ENCODE measurements at places on chromosomes 12 and 14. TPM values are rescaled to one million over a fixed set of nuclear protein-coding genes. Genes with fewer than 3 reads are reported as not detected.

GRCh38 chr12:71871116-71871515, 31.6 kb downstream of the TBC1D15 start:
- H3K36me3 ChIP-seq, result peaks cover 18% of the 10 kb centered on the region
- DNase-seq, result no peak
- H3K27me3 ChIP-seq, result no peaks in the 10 kb centered on the region
- H3K27ac ChIP-seq, result no peak overlapping the region

GRCh38 chr12:124207617-124208016, 87.3 kb upstream of the RFLNA start:
- no peak overlapping the region for H3K27ac ChIP-seq
- DNase-seq, result no peak
- no peaks in the 10 kb centered on the region for H3K27me3 ChIP-seq
- no peak overlapping the region for H3K4me3 ChIP-seq

Gene CCDC184
- polyA plus RNA-seq, result 3.3 TPM

DNA sequence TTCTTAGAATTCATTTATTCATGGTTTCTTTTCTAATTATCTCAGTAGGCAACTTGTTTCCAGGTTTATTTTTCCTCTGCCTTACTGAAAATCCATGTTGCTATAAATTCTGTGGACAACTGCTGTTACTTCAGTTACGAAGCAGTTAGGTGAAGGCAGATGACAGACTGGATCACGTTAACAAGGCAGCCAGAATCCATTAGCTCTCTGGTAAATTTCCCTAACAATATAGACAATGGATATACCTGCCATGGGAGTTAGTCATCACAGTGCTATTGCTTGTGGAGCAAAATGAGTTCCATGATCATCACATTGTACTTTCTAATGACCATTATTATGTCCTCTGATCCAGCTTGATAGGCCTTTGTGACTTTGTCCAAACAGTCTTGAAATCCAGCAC, 291.5 kb downstream of the NELL2 start:
- H3K27ac ChIP-seq, result no peak overlapping the region
- H3K4me3 ChIP-seq, result no peak overlapping the region
- no peaks in the 10 kb centered on the region for H3K4me1 ChIP-seq

GRCh38 chr14:71430678-71431376, 501.4 kb upstream of the RGS6 start:
- DNase-seq, result no peak
- no peak overlapping the region for H3K4me3 ChIP-seq
- H3K36me3 ChIP-seq, result no peaks in the 10 kb centered on the region
- no peak overlapping the region for H3K27ac ChIP-seq

Gene FOXN4
- polyA plus RNA-seq, result 0.10 TPM

Gene AHNAK2
- 3.3 TPM for polyA plus RNA-seq

DNA sequence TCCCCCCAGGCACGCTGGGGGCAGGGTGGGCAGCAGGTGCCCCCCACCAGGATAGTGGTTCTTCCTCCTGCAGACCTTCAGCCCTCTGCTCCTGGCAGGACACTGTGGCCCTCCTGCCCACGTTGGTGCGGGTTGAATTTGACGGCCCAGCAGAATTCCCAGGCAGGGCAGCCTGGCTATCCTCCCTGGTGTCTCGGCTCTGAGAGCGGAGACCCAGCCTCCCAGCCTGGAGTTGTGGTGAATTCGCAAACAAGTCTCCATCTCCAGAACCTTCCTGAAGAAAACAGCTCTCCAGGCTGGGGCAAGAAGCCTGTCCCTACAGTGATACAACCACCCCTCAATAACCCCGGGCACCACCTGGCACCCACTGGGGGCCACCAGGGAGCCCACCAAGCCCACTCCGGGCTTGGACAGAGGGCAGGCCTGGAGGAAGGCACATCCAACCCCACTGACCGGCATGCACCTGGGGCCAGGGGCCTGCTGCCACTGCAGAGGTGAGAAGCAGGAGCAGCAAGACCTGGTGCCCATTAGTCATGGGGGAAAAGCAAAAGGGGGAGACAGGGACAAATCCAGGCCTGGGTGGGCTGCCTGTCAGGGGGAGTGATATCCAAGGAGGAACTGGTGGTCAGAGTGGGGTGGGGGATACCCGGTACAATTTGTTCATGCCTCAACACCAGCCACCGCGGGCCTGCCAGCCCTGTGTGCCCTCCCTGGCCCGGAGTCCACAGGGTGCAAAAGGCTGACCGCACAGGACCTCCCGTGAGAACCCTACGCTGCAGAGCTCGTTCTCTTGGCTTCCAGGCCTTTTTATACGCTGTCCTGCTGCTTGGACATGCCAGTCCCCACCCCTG, 3.6 kb downstream of the ANKRD9 start:
- no peak overlapping the region for H3K4me3 ChIP-seq
- peaks cover 16% of the 10 kb centered on the region for H3K36me3 ChIP-seq
- no peak for DNase-seq
- no peaks in the 10 kb centered on the region for H3K27me3 ChIP-seq
- H3K4me1 ChIP-seq, result peaks cover 23% of the 10 kb centered on the region
- H3K27ac ChIP-seq, result no peak overlapping the region

DNA sequence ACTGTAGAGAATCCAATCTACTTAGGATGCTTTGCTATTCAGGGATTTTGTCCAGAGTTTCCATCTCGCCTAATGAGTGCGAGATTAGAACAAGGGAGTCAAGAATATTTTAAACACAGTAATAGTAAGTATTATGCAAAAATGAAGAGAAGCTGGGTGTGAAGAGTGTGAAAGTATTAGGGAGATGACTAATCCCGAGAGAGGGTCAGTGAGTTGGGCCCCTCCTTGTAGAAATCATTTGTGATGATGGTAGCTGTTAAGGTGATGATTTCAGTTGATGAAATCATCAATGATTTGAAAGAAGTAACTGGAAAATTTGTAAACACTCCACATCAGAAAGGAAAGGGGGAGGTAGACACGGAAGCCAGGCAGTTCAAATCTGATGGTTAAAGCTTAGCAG, 478.9 kb upstream of the MGAT4C start:
- H3K4me3 ChIP-seq, result no peak overlapping the region
- no peaks in the 10 kb centered on the region for H3K4me1 ChIP-seq
- H3K27ac ChIP-seq, result no peak overlapping the region
- H3K36me3 ChIP-seq, result no peaks in the 10 kb centered on the region
- no peaks in the 10 kb centered on the region for H3K27me3 ChIP-seq
- DNase-seq, result no peak

Gene LIN7A
- polyA plus RNA-seq, result 10.1 TPM

Gene SMCO2
- polyA plus RNA-seq, result 0.25 TPM

Gene TXNRD1
- 32.7 TPM for polyA plus RNA-seq

- peaks cover 9% of the 10 kb centered on the region for H3K4me1 ChIP-seq
- H3K27ac ChIP-seq, result no peak overlapping the region
- no peak overlapping the region for H3K4me3 ChIP-seq
- no peaks in the 10 kb centered on the region for H3K27me3 ChIP-seq
Measured at GRCh38 chr12:89935850-89936249, 227.2 kb upstream of the ATP2B1 start.

DNA sequence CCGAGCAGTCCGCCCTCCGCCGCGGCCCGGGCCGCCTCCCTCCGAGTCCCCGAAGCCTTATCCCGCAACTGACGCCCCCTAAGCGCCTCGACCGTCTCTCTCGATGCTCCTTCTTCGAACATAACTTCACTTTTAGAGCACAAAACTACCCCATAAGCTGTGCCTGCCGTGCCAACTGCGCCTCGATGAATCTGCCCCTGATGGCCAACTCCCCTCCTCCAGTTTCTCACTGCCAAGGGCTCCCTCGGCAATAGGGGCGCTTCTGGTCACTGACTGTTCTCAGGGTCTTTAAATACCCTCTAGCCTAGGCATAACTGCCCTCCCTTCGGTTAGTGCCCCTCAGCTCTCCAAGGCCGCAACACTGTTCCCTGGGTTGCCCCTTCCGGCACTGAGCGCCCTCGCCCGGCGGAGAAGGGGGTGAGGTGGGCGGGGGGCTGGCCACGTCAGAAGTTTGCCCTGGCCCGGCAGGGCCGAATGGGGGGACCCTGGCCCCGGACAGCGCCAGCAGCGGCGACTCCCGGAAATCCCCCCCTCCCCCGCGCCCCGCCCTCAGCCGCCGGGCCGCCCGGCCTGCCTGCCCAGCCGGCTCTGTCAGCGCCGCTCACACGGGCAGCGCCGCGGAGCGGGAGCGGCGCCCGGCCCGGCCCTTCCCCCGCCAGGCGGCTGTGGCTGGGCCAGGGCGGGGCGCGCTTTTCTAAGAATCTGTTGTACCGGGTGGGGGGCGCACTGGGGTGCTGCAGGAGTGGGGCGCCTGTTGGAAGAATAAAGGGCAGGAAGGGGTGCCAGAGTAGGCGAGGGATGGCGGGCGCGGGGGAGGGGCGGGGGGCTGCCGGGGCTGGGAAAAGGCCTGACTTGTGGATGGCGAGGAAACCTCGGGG, 10.6 kb downstream of the RARG start:
- peak overlapping the region; percentile 97 for H3K27ac ChIP-seq
- peaks cover 55% of the 10 kb centered on the region for H3K4me1 ChIP-seq
- no peaks in the 10 kb centered on the region for H3K36me3 ChIP-seq
- no peaks in the 10 kb centered on the region for H3K27me3 ChIP-seq
- DNase-seq, result peak; percentile 79
- H3K4me3 ChIP-seq, result peak overlapping the region; percentile 50

- no peak for DNase-seq
- H3K27ac ChIP-seq, result no peak overlapping the region
- H3K36me3 ChIP-seq, result no peaks in the 10 kb centered on the region
- H3K4me1 ChIP-seq, result no peaks in the 10 kb centered on the region
- no peak overlapping the region for H3K4me3 ChIP-seq
Measured at GRCh38 chr14:104471114-104471513, 108.5 kb upstream of the C14orf180 start.

All from large intestine (tissue), 12 donors.